Renal cortex interstitium (tissue), 15 donors: ENCODE measurements at places on chromosomes 2 and 18. TPM values are rescaled to one million over a fixed set of nuclear protein-coding genes. Genes with fewer than 3 reads are reported as not detected.

DNA sequence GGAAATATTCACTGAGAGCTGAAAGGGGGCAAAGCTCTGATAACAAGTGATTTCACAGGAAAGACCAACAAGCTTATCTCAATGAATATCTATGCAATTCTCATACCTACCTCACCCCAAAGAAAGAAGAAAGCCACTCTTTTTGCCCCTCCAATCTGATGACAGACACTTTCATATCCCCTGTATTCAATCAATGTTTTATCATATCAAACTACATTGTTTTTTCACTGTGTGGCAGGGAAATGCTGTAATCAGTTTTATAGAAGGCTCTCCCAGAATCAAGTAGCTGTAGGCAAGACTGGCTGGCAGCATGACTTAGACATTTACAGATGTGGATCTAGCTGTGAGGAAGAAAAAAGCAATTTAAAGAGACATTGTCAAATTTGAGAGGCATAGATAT lies 81.3 kb upstream of the PIK3C3 start:
- DNase-seq = no peak

- no peak for DNase-seq
Measured at GRCh38 chr2:185567196-185567595, 171.4 kb upstream of the FSIP2 start.

DNA sequence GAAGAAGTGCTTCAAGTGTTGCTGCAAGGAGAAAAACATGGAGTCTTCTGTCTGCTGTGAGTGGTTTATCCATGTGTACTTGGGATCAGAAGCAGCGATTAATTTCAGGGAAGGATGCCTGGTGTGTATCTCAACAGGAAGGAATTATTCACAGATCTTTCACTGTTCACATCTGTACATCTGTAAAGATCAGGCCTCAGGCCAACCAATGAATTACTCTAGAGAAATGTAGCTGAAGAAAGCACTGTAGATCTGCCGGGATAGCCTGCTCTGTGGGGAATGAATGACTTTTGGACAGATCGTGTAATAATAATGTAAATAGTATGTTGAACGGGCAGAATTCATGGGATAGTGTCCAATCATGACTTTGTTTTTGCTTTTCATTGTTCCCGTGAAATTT lies 54.0 kb upstream of the SPP2 start:
- no peak for DNase-seq

- no peak for DNase-seq
Measured at GRCh38 chr2:64331849-64332699, 121.9 kb upstream of the LGALSL start.

DNA sequence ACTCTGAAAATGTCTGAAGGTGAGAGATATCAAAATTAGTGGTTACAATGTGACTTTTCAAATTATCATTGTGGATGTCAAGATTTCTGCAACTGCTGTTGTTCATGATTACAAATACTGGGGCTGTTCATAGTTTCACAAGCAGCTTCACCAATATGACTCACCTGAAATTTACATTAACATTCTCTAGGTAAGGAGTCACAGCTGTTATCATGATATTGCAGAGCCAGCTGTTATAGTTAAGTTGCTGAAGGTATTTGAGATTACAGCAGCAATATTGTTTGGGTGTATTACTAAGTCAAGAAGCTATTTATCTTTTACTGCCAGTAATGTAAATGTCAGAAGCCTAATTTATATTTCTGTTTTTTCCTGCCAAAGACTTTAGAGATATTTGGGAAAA lies 140.0 kb downstream of the MC4R start:
- no peak for DNase-seq

DNA sequence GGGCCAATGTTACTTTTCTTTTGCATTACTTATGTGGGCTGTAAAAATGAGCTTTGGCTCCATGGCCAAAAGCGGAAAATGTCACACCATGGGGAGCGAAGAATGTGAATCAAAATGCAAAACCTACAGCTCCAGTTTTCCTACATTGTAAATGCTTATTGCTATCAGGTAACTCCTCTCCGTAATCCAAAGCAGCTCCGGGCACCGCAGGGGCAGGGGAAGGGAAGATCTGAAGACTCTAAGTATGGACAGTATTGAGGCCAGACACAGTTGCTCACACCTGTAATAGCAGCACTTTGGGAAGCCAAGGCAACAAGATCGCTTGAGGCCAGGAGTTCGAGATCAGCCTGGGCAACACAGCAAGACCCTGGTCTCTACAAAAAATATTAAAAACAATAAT lies 7.1 kb upstream of the AGFG1 start:
- no peak for DNase-seq

DNA sequence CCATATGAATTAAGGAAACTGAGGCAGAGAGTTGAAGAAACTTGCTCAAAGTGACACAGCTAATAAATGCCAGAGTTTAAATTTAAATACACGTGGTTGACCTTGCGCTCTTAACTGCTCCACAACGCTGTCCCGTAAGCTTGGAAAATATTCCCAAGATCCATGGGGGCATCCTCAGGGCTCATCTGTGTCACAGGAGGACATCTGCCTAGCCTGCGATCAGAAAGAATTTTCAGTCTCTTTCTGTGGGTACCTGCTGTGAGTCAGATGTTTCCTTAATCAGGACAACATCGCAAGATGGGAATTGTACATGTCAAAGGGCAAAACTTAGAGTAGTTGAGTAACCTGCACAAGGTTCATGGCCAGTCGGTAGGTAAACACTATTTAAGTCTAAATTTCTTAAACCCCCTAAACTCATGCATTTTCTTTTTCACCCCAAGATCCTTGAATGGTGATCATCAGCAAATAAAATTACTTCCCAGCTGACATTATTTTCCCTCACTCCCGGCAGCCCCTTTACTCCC lies 1.4 kb downstream of the CMPK2 start:
- no peak for DNase-seq

DNA sequence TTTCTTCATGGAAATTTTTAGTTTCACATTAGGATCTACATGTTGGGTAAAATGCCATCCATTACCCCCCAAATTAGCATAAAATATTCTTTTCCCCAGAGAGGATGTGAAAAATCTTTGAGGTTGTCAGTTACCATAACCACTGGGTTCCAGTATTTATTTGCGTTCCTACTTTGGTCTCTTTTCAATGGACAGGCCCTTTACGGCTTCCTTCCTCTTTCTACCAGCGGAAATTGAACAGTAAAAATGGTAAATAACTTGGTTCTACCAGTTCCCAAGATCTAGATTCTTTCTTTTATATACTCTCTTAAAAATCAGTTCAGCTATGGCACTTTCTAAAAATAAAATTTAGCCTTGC lies 169.2 kb upstream of the APCDD1 start:
- DNase-seq = no peak

DNA sequence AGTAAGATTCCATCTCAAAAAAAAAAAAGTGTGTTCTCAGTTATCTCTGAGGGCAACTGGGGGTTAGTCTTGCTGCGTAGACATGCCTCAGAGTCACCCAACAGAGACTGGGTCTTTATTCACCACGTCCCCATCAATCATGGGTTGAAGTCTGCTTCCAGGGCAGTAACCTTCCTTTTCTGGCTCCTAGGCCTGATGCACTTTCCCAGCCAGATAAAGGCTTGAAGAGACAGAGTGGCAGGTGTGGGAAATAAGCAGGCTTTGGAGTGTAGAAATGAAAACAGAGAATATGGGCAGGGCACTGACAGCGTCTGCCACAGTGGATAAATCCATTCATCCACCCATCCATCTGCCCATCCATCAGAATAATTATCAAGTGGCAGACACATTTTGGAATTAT lies 134.1 kb upstream of the LGALSL start:
- no peak for DNase-seq

- no peak for DNase-seq
Measured at GRCh38 chr2:189834059-189834458, 49.8 kb downstream of the PMS1 start.

- DNase-seq = no peak
Measured at GRCh38 chr2:30332791-30333453, 101.6 kb downstream of the LBH start.

- DNase-seq = no peak
Measured at GRCh38 chr2:101400048-101400447, 12.7 kb upstream of the CREG2 start.

DNA sequence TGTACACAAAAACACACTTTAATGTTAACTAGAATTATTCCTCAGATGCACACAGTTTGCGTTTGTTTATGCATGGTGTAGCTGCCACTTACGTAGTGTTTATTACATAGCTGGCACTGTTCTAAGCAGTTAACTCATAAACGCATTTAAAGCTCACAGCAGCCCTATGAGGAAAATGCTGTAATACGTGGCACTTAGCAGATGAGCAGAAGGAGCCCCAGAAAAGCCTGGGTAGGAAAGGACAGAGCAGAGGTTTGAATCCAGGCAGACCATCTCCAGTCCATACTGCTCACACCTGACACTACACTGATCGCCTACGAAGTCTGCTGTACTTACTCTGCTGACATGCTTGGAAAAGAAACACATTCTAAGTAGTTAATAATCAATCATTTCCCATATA lies 66.6 kb downstream of the BCL2 start:
- DNase-seq = no peak

DNA sequence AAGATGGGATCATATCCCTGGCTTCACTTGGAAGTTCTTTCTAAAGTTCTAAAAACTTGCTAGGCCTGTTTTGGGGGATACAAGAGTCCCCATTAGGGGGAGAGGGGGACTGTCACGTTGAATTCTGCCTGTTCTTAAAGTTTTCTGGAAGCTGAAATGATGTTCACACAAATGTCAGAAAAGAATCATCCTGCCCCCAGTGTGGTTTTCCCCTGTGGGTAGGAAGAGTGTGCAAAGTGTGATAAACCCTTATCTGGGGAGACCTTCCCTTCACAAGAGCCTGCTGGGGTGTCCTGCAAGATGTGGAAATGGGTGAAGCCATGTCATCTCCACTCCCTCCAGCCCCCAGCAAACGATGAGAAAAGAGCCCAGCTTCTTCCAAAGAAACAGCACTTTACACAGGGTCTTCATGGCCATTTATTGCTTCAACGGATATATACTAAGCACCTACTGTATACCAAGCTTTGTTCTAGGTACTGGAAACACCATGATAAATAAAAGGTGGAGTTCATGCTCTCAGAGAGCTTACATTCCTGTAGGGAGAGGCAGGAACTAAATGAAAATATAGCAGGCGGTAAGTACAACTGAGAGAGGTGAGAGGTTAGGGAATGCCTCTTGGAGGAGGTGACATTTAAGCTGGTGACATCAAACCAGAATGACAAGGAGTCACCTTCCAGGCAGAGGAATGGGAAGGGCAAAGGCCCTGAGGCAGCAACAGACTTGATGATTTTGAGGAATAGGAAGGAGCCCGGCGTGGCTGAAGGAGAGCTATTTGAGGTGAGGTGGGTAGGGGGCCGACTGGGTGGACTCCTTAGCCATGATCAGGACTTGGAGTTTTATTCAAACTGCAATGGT lies 1.6 kb downstream of the MFSD2B start:
- DNase-seq = no peak

DNA sequence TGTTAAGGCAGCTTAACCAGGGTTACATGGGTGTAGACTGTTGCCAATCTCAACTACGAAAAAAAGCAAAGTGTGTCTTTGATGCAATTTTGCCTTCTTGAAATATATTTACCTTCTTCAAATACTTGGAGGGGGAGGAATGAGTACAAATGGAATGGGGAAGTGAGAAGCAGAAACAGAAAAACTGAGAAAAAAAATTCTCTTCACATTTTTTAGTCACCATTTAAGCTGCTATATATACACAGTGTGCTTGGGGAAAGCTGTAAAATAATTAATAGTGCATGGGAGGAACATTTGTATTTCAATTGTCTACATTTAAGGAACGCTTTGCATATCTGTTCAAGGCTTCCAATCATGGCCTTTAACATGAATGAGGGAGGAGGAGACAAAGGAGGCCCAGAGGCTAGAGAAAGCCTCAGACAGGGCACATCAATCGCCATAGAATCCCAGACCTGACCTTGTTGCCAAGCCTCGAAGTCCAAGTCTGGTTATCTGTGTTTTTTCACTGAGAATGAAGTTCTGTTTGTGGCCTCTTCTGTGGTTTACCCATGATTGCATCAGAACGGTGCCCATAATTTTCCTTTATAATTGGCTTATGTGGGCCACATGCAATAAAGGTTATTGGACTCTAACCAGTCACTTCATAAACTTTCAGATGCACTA lies 158.6 kb downstream of the PIK3C3 start:
- DNase-seq = no peak

DNA sequence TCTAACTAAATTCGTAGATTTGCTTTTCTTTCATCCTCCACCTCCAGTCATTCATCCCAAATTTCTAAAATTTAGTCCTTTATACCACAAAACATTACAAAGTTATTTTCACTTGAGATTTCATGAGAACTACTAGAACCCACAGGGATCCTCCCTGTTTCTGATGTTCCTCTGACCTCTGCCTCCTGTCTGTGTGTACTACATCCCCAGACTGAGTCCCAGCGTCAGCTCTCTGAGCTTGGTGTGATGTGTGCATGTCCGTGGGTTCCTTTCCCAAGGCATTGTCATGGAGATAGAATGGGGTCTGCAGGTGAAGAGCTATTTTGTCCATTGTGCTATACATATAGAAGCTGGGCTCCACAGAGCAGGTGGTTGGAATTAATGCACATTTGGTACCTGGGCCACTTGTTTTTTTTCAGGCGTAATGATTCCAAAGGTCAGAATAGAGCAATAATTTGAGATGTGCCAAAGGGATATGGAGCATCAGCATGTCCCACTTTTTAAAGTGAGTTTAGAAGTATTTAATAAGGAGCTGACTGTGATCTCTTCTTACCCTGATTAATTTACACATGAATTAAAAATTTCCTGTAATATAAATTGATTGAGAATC lies 151.2 kb upstream of the BOD1L2 start:
- no peak for DNase-seq

DNA sequence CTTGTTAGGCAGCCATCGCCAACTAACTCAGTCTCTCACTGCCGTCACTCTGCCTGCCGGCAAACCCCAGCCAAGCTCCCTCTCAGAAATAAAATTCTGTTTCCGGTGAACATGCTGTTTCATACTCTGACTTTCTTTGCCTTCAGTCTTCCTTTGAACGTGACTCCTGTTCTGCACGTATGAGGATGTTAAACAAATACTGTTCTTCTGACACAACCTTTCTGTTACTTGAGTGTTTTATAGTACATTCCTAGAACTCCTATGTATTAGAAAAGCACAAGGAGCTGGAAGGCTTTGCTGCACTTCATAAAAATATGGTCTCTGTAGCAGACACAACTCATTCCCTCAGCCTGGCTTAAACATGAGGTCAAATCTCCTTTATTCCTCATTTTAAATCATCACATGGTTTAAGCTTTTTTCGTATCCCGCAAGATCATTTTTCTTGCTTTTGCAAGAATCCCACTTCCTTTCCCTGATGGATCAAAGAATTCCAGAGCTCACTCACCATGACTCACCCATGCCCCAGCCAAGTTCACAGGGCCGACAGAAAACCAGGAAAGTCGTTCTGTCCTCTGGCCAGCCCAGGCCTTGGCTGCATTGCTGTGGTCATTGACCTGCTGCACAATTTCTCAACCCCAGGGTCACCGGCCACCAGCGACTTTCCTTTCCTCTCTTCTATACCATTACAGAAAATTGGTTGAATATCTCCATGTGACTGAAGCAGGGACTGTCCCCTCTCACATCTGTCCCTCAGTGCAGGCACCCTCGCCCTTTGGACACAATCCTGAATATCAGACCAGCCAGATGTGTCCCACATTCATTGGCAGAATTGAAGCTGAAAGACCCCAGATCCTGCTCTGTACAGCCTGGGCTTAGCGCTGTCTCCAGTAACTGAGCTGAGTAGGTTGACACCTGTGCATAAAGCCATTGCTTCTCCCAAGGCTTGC lies 183.1 kb upstream of the ARL4C start:
- no peak for DNase-seq

Gene CPS1
- 2.4 TPM for polyA plus RNA-seq

Gene NEU4
- 0.56 TPM for polyA plus RNA-seq

Gene SLC4A5
- 4.8 TPM for polyA plus RNA-seq

Gene MEP1B
- 0.17 TPM for polyA plus RNA-seq

Gene STPG4
- polyA plus RNA-seq = not detected

Gene PAIP2B
- polyA plus RNA-seq = 22.5 TPM

Gene PTRHD1
- polyA plus RNA-seq = 37.8 TPM

Gene DRC1
- polyA plus RNA-seq = 2.5 TPM

Gene SLC39A10
- 104 TPM for polyA plus RNA-seq
